ENCODE measurements at places on chromosomes 11 and 22.
A peak's percentile ranks its signal among the peaks of the same experiment; 100 is the strongest.

GRCh38 chr11:41446566-41446965 lies 12.9 kb downstream of the LRRC4C start:
- DNase-seq: no peak

- DNase-seq: no peak
Observed at GRCh38 chr22:17744430-17744829, 29.8 kb downstream of the BID start.

DNA sequence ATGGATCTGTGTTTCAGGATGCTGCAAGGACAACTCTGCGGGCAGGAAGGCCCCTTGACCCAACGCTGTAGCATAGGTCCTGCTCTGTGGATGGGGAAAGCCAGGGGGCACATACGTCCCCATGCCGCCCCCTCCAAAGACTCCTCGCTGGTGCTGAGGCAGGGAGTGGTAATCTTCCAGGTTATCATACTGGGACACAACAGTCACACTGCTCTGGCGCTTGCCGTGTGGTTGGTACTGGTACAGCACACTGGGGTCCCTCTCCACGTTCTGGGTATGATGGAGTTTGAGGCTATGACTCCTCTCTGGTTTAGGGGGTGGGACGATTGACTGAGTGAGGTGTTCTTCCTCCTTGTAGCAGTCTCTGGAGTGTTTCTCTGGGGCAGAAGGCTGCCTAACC lies 26.2 kb upstream of the TP53AIP1 start:
- DNase-seq: no peak

DNA sequence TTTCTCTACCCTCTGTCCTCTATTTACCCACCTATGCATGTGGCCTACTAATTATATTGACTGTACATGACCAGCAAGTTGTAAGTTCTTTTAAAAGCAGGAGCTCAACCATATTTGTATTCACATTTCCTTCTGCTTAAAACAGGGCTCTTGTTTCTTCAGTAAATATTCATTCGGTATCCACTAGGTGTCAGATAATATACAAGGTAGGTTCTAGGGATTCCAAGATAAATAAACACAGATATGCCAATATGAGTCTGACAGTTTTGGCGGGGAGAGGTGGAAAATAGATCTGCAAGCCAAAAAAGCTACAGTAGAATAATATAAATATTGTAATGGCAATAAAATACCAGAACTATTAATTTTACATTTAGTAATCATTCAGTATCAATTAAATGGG lies 15.3 kb upstream of the RAB30 start:
- no peak for DNase-seq

- DNase-seq: no peak
Observed at GRCh38 chr11:35357923-35358322, 61.4 kb downstream of the SLC1A2 start.

- DNase-seq: no peak
Observed at GRCh38 chr11:85805387-85805786, 5.6 kb downstream of the SYTL2 start.

GRCh38 chr11:99565333-99565732 lies 544.6 kb downstream of the CNTN5 start:
- DNase-seq: no peak

- DNase-seq: no peak
Observed at GRCh38 chr11:123607781-123608180, 46.6 kb downstream of the SCN3B start.

DNA sequence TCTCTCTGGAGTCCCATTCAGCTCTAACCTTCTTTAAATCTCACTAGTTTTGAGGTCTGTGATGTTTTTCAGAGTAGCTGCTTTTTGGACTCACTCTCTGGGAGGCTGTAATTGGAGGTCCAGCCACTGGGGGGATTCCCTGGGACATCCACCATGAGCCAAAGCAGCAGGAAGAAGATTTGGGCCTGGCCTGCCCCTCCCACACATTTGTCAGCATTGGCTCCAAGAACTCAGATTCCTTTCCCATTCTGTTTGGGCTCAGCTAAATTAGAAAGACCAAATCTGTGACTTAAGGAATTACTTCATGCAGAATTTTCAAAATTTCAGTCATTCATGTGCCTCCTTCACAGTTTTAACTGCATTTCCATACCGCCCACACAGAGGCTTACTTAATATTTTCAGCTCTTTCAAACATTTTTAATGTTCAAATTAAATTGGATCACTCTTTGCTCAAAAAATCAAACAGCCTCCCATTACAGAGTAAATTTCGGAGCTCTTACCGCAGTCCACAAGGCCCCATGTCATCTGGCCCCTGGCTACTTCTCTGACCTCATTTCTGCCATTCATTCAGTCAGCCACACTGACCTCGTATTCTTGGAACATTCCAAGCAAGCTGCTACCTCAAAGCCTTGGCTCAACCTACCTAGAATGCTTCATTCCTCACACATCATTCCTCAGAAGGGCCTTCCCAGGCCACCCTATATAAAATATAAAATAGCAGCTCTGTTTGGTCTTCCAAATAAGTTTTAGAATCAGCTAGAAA lies 54.5 kb upstream of the RRAS2 start:
- DNase-seq: no peak

- DNase-seq: peak; percentile 40
Observed at GRCh38 chr22:49726022-49726681, 101.5 kb downstream of the BRD1 start.

GRCh38 chr11:28697920-28698827 lies 590.0 kb downstream of the METTL15 start:
- DNase-seq: no peak

DNA sequence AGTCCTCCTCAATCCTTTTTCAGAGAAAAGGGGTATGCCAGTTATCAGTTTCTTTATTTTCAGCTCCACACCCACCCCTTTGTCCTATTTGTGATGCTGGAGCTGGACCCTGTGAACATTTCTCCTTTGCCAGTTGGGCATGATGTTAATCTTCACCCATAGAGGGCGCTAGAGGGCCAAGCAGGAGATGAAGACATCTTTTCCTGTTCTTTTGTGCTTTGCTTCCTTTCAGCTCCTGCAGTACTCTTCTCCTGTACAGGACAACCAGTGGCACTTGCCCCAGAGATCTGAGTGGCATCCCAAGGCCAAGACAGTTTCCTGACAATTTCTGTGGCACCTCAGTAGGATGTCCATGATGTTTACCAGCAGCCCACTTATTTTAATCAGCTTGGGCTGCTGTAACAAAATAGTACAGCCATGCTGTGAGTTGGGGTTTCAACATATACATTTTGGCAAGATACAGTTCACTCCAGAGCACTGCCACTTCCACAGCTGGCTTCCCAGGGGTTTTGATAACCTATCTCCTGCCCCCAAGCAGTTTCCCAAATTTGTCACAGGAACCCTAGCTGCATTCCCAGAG lies 4.6 kb downstream of the SAA2 start:
- peak; percentile 70 for DNase-seq

- no peak for DNase-seq
Observed at GRCh38 chr22:48077699-48078098, 1315.2 kb downstream of the TBC1D22A start.

DNA sequence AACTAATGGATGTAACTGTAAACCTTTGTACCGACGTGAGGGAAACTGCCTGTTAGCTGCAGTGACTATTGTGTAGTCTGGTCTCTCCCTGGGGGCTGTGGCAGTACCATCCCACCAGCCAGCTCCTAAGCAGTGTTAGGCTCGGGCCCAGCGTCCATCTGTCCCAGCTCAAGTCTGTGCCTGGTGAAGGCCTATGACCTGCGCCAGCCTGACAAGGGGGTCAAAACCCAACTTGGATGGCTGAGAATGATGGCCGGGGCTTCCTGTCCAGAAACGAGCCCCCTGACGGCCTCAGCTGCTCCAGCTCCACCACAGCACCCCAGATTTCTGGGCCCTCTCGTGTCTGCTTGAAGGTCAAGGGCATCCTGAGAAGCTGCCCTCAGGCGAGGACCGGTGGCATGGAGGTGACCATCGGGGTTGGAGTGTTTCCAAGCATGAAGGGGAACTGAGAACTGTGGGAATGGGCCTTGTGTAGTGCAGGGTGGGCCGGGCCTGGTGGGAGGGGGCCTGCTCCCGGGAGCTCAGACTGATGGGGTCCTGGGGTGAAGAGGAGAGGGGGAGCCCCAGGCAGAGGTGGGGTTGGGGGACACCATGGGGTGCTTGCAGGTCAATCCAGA lies 14.3 kb upstream of the SPI1 start:
- DNase-seq: no peak

DNA sequence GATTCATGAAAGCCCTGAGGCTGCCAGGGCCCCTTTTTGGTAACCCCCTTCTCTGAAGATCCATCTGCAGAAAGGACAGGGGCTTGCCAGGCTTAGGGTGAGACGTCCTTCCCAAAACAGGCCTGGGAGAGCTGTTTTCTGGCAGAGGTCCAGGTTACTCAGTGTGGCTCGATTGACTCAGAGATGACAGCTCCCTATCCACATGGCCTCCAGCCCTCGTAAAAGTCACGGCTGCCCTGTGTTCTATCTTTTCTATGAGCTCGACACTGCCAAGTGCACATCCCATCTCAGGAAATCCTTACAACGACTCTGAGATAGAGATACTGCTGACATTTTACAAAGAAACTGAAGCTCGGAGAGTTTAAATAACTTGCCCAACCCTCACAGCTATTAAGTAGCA lies 20.4 kb downstream of the ADAMTS8 start:
- no peak for DNase-seq
